ENCODE measurements at places on chromosomes 16 and 17.

DNA sequence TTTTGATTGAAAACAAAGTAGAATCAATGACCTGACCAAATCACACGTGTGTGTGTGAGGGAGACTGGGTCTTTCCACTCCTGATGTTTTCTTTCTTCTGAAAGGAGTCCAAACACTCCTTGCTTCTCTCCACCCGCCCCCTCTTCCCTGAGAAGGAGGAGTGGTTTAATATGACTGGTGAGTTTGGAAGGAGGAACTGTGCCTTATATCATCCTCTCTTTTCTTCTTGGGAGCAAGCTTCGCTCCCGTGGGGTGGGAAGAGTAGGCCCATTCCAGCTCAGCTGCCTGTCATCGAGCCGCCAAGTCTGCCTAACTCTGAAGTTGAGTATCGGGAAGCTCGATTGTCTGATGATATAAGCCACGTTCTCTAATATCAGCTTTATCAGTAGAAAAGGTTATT is 96.5 kb downstream of the YPEL2 start:
- no peak for DNase-seq

DNA sequence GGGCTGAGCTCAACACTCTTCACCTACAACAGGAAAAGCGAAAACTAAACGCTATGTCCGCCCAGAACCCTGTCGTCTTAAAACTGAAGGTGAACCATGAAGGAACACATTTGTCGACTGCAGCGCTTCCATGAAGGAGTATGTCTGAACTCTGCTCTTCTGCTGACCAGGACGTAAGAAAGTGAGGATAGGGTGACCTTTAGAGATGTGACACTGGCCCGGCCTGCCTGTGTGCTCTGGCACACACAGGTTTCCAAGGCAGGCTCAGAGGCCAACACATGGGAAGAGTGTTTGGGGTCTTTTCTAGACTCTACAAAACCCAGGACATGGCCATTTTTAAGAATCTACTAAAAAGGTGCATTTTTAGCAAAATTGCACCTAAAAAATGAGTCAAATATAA is 21.1 kb downstream of the MARF1 start:
- no peak for DNase-seq

- DNase-seq: no peak
These were observed 22.8 kb downstream of the OMG start for GRCh38 chr17:31274252-31274651.

- no peak for DNase-seq
These were observed 5.9 kb downstream of the STRADA start for GRCh38 chr17:63735691-63736090.

DNA sequence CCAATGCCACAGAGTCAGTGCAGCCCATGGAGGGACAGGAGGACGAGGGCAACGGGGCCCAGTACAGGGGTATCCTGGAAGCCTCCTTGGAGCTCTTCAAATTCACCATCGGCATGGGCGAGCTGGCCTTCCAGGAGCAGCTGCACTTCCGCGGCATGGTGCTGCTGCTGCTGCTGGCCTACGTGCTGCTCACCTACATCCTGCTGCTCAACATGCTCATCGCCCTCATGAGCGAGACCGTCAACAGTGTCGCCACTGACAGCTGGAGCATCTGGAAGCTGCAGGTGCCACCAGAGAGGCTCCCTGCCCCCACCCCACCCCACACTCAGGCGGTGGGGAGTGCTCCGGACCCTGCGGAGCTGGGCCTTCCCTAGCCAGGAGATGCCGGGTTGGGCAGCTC is 16.6 kb downstream of the TRPV2 start:
- DNase-seq: no peak

- DNase-seq: no peak
These were observed 70.4 kb downstream of the USP32 start for GRCh38 chr17:60321336-60322055.

DNA sequence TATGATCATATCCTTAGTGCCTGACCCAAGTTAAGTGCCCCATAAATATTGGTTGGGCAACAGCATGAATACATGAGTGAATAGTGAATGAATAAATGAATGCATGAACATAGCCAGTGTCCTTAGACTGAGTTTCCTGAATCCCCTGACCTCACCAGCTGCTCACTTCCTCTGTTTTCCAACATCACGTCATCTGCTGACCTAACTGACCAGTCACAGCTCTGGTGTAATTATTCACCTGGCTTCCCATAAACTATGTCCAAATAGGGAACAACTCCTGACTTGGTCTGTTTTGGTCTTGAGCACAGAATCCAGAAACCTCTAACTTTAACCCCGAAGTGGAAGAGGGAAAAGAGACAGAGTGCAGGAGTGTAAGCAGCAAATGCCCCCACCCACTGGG is 83.4 kb downstream of the ASIC2 start:
- no peak for DNase-seq

DNA sequence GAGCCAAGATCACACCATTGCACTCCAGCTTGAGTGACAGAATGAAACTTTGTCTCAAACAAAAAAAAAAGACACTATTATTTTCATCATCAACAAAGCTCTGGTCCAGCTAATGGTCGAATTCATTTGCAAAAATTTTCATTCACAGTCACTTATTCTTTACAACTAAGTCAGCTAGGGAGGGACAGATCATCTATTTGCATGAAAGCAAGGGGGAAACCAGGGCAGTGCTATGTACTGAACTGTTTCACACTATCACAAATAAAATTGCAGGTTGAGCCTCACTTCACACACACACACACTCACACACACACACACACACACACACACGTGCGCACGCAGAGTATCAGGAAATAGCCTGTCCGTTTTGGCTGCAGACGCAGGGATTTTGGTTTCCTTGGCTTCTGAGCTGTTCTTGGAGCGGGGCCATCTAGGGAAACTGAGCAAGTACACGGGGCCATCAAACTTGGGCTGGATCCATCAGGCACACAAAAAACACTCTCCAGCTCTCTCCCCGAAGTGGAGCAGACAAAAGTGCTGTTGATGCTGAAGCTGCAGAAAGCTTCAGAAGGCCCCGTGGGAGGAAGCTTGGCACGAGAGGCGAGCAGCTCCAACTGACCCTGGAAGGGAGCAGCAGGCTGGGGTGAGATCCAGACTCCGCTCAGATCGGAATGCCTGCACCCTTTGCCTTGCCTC is 44.3 kb upstream of the HELZ start:
- no peak for DNase-seq

DNA sequence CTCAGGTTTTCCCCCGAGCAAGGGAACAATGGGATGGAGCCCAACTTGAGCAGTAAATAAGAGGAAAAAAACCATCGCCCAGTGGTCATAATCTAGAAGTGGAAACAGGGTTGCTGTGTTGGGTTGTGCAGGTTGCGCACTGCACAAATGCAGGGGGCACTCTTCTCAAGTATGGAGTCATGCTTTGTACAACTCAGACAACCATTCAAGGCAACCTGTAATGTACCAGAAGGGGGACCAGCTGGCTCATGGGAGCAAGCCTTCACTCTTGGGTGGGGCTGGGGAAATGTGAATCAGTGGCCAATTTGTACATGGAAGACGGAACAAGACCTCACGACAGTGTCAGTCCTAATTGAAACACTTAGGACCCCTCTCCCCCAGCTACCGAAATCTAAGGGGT is 23.9 kb upstream of the LITAF start:
- DNase-seq: no peak

DNA sequence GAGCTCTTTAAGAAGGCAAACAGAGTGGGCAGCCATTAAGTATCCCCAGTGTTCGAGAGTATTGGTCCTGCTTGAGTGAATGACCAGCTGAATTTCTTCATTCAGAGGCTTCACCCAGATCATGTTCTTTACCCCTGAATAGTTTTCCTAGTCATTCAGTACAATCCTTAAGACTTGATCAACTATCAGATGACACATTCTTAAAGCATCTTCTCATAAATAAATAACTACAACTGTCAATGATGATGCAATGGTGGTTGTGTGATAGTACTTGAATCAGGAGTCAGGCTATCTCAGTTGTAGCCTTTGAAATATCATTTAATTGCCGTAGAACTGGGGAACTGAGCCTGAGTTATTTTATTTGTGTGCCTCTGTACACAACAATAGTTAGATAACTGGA is 416.8 kb upstream of the CCL2 start:
- DNase-seq: no peak

DNA sequence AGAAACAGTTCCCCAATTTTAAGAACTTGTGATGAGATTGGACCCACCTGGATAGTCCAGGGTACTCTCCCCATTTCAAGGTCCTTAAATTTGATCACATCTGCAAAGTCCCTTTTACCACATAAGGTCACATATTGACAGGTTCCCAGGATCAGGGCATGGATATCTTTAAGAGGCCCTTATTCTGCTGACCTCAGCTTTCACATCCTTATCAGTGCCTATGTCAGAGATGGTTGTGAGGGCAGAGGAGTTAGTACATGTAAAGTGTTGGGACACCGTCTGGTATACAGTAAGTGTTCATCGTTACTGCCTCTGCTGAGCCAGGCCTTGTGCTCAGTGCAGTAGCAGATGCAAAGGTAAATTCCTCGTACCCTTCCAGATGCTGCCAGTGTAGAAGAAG is 375.4 kb upstream of the ASIC2 start:
- no peak for DNase-seq

DNA sequence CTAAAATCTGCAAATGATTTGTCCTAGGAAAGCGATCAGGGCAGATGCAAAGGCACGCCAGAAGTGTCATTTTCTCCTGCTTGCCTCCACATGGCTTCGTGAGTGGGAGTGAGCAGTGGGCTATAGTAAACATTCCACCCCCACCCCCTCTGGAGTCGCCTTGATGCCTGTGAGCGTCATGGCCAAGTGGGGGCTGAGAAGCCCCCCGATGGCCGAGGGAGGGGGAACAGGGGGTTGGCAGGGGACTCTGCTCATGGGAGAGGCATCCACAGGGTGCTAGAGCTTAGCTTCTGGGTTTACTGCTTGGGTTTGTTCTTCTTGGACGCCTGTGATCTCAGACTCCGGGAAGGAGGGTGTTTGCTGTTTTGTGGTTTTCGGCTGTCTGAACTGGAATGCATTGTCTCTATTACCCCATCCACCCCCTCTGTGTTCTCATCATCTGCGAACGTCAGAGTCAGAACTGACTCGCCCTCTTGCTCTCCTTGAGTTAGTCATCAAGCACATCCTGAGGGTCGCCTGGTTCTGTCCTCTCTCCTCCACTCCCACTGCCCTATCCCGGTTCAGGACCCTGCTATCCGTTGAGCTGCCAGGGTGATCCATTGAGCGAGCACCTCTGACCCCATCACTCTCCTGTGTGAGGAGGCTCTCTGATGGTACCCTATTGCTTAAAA is 15.4 kb downstream of the TNS4 start:
- no peak for DNase-seq

DNA sequence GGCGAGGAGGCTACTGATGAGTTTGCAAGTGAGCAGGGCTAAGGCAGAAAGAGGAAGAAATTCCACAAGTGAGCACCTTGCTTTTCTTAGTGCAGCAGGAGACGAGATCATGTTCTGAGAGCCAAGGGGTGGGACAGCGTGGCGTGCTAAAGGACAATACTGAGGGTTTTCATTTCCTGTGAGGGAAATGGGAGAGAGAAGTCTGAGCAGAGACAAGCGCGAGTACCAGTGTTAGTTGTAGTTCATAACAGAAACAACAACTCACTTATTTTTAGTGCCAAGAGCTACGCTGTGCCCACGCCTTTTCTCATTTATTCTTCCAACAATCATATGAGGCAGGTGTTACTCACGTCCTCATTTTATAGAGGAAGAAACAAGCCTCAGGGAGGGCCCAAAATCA is 2.3 kb downstream of the SPACA3 start:
- no peak for DNase-seq

GRCh38 chr17:7854851-7855659 is at the start of gene TMEM88:
TSS of gene TMEM88 (plus strand) at chr17:7855066. CDS start at chr17:7855075, 9 bp downstream.
- DNase-seq: no peak

DNA sequence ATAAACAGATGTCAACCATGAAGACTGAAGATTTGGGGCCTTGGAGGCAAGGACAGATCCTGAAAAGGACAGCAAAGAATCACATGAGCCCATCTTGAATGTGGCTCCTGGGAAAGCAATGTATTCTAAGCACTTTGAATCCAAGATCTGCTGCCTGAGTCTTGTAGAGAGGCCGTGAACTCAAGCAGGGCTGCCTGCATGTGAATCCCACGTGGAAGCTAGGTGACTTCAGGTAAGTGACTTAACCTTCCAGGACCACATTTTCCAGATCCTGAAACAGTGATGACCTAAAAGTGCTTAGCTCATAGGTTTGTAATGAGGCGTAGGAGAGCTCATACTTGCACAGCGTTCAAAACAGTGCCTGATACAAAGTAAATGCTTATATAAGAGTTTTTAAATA is 373.0 kb upstream of the SALL1 start:
- DNase-seq: no peak

DNA sequence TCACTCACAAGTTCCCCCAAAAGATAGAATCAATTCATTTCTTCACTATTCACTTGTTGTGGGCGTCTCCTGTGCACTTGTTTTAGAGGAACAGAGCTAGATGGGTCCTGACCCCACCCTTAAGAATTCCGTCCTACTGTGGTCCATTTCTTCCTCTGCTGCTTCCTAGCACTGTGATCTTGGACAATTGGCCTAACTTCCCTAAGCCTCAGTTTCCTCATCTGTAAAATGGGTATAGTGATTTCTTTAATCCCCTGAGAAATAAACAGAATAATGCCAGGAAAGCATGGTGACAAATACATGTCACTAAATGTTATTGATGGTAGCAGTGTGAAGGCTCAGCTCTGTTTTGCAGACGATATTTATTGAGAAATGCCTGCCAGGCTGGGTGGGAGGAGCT is 9.9 kb downstream of the BMERB1 start:
- no peak for DNase-seq

DNA sequence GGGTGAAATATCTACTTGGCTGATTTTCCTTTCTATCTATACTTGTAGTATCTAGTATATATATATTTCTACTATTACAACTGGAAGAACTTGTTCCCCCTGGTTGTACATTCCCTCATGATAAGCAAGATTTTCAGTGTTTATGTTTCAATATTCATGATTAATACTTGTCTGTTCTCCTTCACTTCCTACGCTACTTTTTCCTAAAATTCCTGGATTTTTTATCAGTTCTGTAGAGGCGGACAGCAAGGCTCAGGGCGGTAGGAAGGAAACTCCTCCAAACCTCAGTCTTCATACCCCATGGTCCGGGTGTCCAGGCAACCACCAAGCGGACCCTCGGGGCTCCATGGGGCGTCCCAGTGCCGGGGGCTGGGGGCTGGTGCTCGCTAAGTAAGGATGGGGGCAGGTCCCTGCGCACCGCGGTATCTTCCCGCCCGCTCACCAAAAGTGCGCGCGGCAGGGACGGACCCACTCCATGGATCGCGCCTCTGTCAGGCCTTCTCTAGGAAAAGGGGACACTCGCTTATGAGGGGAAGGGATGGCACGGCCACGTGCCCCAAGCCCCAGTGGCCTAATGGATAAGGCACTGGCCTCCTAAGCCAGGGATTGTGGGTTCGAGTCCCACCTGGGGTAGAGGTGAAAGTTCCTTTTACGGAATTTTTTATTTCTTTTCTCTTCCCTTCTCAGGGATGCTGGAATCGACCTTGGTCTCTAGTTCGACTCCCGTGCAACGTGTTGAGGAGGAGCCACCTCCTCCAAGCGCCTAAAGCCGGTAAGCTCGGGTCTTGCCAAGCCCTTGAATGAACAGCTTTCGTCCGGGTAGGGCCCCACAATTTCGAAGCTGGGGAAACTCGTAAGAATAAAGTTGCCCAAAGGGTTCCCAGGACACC is 13.2 kb downstream of the ATP5PD start:
- DNase-seq: peak; percentile 84

Measured in GM06990 (cell line).